ENCODE measurements at places on chromosomes 3 and 15. TPM values are rescaled to one million over a fixed set of nuclear protein-coding genes. Genes with fewer than 3 reads are reported as not detected.

GRCh38 chr3:4512895-4513616, 19.9 kb downstream of the ITPR1 start:
- DNase-seq = peak; percentile 1

DNA sequence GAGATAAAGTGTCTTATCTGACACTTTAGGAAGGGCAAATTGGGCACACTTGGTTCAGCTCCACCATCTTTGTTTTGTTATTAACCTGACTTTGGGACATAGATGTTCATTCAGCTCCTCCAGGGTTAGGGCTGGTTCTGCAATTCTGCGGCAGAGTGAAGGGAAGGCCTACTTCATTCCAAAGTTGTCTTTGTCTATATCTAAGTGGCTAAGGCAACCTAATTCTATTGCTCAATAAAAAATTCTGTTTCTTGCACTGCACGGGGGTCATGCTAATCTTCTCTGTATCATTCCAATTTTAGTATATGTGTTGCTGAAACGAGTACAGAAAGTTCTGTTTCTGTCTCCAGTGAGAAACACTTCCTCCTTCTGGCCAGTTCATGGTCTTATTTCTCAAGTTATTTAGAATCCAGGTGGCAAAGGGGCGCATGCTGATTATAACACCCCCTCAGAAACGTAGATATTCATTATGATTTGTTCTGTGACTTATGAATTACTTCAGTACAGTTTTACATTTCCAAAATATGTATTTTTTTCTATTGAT, 53.5 kb downstream of the PFN2 start:
- DNase-seq = no peak

DNA sequence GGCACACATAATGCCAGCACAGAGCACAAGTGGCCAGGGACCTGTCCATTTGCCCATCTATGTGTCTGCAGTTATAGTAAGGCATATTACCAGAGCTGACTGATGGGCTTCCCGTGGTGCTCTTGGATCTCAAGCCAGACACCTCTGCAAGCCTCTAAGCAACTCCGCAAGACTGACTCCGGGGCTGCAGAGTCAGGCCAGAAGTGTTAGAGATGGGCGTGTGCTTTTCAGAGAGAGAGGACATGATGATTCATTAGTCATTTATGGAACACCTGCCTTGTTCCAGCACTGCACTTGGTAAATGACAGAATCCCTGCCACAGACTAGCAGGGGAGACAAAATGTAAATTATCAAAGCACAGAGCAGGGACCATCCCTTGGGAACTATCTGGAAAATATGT, 559.0 kb downstream of the PDCD6IP start:
- DNase-seq = no peak

IGSF10 gene
- total RNA-seq = 0.70 TPM

FES gene
- 0.31 TPM for total RNA-seq

DNA sequence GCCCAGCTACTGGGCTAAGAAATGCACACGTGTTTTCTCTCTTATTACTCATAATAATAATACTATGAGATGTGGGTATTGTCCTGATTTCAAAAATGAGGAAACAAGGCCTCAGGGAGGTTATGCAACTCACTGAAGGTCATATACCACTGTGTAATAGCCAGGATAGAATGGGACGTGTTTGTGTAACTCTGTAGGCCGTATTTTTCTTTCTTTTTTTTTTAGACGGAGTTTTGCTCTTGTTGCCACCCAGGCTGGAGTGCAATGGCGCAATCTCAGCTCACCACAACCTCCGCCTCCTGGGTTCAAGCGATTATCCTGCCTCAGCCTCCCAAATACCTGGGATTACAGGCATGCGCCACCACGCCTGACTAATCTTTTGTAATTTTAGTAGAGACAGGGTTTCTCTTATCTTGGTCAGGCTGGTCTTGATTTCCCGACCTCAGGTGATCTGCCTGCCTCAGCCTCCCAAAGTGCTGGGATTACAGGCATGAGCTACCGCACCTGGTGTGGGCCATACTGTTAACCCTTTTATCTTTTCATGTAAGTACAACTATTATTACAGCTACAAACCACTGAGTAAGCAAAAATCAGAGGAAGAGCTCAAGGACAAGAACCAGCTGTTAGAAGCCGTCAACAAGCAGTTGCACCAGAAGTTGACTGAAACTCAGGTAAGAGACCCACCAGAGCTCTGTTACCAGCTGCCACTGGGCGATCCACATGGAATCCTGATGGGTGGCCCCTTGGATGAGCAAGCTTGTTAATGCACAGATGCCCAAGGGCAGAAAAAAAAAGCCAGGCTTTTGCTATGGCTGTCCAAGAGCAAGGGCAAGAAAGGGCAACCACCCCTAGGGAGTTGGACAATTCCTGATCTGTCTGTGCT, 6.7 kb downstream of the KNSTRN start:
- DNase-seq = no peak

- no peak for DNase-seq
Observed at GRCh38 chr3:14846226-14846880, 27.6 kb downstream of the FGD5 start.

GRCh38 chr15:69643476-69643875, 190.9 kb downstream of the RPLP1 start:
- no peak for DNase-seq

DNA sequence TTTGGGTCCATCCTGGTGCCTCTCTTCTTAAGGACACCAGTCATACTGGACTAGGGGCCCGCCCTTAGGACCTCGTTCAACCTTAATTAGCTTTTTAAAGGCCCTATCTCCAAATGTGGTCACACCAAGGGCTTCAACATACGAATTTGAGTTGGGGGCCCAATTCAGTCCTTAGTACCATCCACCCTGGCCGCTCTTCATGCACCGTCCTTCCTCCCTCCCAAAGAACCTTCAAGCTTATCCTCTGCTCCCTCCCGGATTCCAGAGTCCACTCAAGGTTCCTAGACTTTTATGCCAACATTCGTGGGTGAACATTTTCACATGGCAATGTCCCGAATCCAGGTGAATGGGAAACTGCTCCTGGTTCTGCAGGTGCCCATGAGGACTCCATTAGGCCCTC, 201.3 kb upstream of the IGF1R start:
- DNase-seq = no peak

DNA sequence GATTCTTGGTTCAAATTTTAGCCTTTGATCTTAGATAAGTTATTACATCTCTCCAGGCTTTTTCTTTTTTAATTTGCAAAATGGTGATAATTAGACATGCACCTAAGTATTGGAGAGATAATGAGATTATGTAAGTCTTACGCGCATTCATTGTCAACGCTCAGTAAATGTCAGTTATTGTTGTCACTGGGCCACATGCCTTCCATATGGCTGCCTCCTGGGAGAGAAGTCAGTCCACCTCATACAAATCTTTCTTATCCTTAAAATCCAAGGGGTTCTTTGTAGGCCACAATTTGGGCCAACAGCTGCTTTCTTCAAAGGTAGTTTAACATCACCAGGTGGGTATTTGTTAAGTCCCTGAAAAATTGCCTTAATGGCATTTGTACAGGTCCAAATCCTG, 25.5 kb upstream of the PTPRG start:
- DNase-seq = no peak

MYO5A gene
- 0.76 TPM for total RNA-seq

SCAANT1 gene
- not detected for total RNA-seq

FOXB1 gene
- total RNA-seq = 0.05 TPM

DNA sequence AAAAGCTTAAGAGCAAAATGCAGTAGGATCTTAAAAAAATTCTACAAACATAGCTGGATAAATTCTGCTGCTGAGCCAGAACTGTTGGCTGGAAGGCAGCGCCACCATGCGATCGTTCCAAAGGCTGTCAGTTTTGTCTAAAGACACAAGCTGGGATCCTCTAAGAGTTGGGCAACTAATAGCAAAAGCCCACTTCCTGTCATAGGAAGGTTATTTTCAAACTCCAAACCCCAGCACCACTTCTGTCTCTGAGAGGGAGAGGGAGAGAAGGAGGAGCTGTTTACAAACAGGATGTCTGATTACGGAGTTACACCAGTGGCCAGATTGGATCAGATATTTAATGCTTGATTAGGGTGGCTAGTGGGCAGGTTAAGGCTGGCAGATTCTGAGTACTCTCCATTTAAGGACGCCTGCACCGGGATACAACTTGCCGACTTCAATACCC, 44.0 kb downstream of the EIF4E3 start:
- peak; percentile 52 for DNase-seq

GRCh38 chr3:139107424-139108252, 62.9 kb upstream of the PRR23C start:
- DNase-seq = no peak

DNA sequence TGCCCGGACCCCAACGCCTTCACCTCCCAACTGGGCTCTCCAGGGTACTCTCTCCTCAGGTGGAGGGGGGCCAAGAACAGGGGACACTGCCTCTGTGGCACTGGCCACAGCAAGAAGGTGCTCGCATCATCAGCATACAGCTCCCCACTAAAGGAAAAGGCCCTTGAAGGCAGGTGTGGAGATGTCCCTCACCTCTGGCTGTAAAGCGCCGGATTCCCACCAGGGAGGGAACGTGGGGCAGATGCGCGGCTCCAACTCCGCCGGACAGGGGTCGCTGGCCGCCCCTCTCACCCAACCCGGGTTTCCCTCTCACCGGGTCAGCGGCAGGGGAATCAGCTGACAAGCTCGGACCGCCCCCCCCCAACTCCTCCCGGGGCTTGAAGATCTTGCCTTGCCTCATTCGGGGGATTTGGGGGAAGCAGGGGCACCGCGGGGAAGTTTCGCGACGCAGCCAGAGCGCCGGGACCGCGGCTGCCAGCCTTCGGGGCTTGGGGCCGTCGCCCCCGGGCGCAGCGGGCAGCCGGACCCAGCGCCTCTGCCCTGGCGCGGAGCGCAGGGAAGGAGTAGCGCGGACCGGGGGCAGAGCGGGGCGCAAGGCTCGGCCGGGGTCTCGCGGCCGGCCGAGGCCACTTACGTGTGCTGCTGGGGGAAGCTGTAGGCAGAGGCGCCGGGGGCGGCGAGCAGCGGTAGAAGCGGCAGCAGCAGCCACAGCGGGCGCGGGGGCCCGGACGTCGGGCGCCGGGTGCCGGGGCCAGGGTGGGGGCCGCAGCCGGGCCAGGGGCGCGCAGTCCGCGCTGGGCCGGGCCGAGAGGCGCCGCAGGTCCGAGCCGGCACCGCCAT, 630 bp downstream of the CACNA2D2 start:
- no peak for DNase-seq

DNA sequence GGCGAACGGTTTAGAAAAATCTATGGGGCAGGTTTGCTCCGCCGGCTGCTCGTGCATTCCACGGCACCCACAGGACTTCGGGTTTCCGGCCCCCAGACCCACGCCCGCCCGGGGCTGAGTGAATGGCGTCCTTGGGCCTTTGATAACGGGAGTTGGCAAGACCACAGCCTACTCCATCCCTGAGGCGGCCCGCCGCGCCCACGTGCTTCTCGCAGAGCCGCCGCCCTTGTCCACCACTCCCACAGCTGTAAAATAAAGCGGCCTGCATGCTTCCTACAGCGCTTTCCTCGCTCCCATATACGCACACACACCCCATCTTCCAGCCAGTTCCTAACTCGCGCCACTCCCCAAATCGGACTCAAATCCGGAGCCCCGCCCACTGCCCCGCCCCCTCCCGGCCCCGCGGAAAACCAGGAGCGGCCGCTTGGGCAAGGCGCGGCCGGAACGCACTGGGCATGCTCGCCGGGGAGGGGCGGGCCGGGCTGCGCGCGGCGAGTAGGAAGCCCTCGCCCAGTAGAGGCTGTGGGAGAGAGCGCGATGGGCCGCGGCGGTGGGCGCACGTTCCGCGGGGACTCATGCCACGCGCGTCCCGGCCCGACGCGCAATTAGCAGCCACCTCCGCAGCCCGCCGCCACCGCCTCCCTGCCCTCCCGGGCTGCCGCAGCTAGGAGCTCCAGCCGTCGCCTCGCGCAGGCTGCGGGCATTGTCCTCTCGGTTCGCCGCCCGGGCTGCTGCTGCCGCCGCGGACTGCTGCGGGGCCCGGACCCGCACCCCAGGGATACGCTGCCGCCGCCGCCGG, at the start of gene RAP2B:
TSS of gene RAP2B (plus strand) at position 513 of the 799 bp plus-strand sequence. CDS start 468 bp downstream, outside the sequence.
- peak; percentile 90 for DNase-seq

DNA sequence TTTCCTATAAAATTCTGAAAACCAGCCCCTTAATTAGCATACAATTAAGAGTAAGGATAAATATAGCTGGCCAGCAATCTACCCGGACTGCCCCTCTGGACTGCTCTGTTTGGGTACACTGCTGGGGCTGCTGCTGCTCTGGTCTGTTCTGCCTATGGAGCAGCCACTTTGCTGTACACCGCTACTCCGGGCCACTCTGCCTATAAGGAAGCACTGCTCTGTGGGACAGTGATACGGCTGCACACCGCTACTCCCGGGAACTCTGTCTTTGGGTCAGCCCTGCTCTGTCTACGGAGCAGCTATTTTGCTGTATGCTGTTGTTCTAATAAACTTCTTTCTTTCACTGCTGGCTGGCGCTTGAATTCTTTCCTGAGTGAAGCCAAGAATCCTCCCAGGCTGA, 316.5 kb upstream of the PLSCR5 start:
- DNase-seq = no peak

GRCh38 chr15:91944331-91944730, 90.8 kb downstream of the SLCO3A1 start:
- no peak for DNase-seq

DNA sequence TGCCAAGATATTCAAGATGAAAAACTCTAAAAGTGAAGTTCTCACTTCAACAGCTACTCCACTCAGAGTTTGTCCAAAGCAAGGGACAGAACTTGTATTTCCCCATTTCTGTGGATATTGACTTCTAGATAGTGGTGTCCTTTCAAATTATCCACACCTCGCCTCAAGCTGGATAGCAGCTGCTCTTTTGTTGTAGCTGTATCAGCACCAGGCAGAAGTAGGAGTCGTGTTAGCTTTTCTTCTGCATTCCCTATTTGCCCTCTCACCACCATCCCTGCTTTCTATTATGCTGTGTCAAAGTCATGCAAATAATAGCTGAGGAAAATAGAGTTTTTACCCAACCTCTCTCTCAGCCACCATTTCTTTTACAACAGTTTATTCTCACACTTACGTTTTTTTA, 303.8 kb downstream of the EPHA3 start:
- DNase-seq = no peak

GRCh38 chr3:99910752-99911290, 93.2 kb downstream of the CMSS1 start:
- no peak for DNase-seq

GRCh38 chr3:110099711-110100110, 762.4 kb upstream of the DPPA4 start:
- DNase-seq = no peak

SLC12A8 gene
- total RNA-seq = 61.3 TPM

GRCh38 chr3:168671091-168671490, 575.4 kb upstream of the GOLIM4 start:
- peak; percentile 84 for DNase-seq

DRD3 gene
- total RNA-seq = not detected

GRCh38 chr3:31157893-31158620, 263.6 kb upstream of the GADL1 start:
- DNase-seq = no peak

TERC gene
- total RNA-seq = 748 TPM

- DNase-seq = no peak
Observed at GRCh38 chr3:147654827-147655226, 245.7 kb downstream of the ZIC1 start.

GRCh38 chr3:31050296-31050695, 155.8 kb upstream of the GADL1 start:
- no peak for DNase-seq

Data from HT-29 (cell line).